Heart left ventricle (tissue), 16 donors: ENCODE measurements at places on chromosomes 1 and 21. TPM values are rescaled to one million over a fixed set of nuclear protein-coding genes. Genes with fewer than 3 reads are reported as not detected.
A peak's percentile ranks its signal among the peaks of the same experiment; 100 is the strongest.

DNA sequence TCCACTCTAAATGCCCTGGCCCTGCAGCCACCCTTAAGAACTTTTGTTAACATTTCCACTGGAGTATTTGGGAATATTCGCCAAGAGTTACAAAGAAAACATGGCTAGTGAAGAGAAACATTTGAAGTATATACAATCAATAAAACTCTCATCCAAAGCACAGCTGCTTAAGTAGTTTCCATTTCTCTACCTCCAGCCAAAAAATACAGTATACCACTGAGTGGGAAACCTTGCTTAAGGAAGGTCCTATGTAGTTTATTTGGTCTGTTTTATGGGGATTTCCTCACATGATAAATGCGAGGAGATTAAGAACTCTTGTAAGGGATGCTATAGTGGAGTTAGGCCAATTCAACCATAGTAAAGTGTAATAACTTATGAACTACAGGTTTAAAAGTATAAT lies 382.5 kb downstream of the NEGR1 start:
- H3K4me1 ChIP-seq = no peaks in the 10 kb centered on the region
- H3K4me3 ChIP-seq = no peak overlapping the region
- H3K27ac ChIP-seq = no peak overlapping the region
- H3K27me3 ChIP-seq = no peaks in the 10 kb centered on the region

GRCh38 chr1:7007902-7008301 lies 222.6 kb downstream of the CAMTA1 start:
- no peak overlapping the region for H3K27ac ChIP-seq
- no peaks in the 10 kb centered on the region for H3K4me1 ChIP-seq
- DNase-seq = no peak
- no peaks in the 10 kb centered on the region for H3K36me3 ChIP-seq

DNA sequence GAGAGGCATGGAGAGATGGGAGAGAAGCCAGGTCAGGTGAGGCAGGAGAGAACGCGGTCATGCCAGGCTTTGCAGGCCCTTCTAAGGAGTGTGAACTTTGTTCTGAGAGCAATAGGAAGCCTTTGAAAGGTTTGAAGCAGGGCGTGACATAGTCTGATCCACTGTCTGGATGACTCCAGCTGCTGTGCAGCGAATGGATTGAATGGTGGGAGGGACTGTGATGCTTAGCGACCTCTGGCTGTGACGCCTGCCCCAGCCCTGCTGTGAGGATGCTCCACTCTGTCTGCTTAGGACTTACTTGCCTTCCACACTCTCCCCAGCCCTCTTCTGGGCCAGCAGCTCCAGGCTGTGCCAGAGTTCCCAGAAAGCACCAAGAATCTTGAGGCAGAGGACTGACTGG lies 41.8 kb upstream of the POU3F1 start:
- no peak overlapping the region for H3K4me3 ChIP-seq
- no peaks in the 10 kb centered on the region for H3K27me3 ChIP-seq
- no peak for DNase-seq
- no peak overlapping the region for H3K27ac ChIP-seq
- H3K4me1 ChIP-seq = no peaks in the 10 kb centered on the region

- H3K27me3 ChIP-seq = no peaks in the 10 kb centered on the region
- no peak overlapping the region for H3K27ac ChIP-seq
- H3K4me1 ChIP-seq = peaks cover 4% of the 10 kb centered on the region
- no peaks in the 10 kb centered on the region for H3K36me3 ChIP-seq
- H3K4me3 ChIP-seq = no peak overlapping the region
These were observed 60.8 kb downstream of the ZNF684 start for GRCh38 chr1:40592107-40592803.

- H3K4me3 ChIP-seq = no peak overlapping the region
- H3K4me1 ChIP-seq = peaks cover 14% of the 10 kb centered on the region
- no peak for DNase-seq
- H3K27ac ChIP-seq = no peak overlapping the region
- no peaks in the 10 kb centered on the region for H3K27me3 ChIP-seq
These were observed 17.8 kb downstream of the F5 start for GRCh38 chr1:169568497-169568896.

GRCh38 chr21:21195417-21195943 lies 197.3 kb downstream of the NCAM2 start:
- H3K4me1 ChIP-seq = peaks cover 10% of the 10 kb centered on the region
- no peaks in the 10 kb centered on the region for H3K27me3 ChIP-seq
- H3K36me3 ChIP-seq = no peaks in the 10 kb centered on the region
- no peak for DNase-seq
- no peak overlapping the region for H3K27ac ChIP-seq

GRCh38 chr1:52927212-52928014 lies at the start of gene SCP2:
SCP2 (plus strand) TSS chr1:52927276; CDS start chr1:52927397, 121 bp downstream.
- H3K4me3 ChIP-seq = peak within 1 kb of the TSS; percentile 66
- H3K4me1 ChIP-seq = peaks cover 33% of the 10 kb centered on the region
- H3K36me3 ChIP-seq = no peaks in the 10 kb centered on the region

- no peak overlapping the region for H3K4me3 ChIP-seq
- no peak for DNase-seq
- no peaks in the 10 kb centered on the region for H3K4me1 ChIP-seq
- H3K36me3 ChIP-seq = no peaks in the 10 kb centered on the region
- no peak overlapping the region for H3K27ac ChIP-seq
These were observed 120.5 kb downstream of the RUNX1 start for GRCh38 chr21:34928637-34929036.

DNA sequence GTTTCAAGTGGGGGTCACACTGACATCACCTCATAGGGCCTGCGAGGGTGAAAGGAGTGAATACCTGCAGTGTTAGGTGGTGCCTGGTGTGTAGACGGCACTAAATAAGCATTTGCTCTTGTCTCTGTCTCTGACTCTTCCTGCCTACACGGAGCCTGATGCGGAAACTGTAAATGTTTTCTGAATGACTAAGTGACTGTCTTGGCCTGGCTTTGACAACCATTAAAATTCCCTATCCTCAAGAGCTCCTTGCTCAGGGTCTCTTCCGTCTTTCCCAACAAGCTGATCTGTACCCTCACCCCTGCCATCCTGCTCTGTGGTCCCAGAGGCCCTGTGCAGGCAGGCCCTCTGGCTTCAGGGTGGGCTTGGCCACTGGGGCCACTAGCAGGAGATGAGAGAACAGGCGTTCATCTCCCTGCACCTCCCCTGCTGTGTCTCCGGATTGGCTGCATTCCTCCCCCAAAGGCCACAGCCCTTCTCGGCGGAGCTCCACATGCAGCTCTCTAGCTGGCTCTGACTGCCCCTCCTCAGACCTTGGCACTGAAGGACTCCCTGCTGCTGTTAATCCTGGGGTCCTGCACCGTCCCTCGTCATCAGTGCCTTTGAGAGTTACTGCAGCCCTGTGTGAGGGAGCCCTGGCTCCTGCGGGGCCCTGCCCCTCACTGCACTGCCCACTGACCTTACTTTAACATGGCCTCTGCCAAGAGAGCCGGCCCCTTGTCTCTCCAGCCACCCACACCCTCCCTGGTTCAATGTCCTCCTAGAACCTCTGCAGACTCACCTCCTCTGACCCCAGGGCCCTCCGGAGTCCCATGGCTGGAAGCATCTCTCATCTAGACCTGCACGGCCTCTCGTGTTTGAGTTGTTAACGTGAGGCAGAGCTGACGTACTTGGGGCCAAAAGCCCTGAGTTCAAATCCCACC lies 211.1 kb downstream of the MATN1 start:
- no peaks in the 10 kb centered on the region for H3K36me3 ChIP-seq
- H3K27me3 ChIP-seq = no peaks in the 10 kb centered on the region
- H3K27ac ChIP-seq = no peak overlapping the region

DNA sequence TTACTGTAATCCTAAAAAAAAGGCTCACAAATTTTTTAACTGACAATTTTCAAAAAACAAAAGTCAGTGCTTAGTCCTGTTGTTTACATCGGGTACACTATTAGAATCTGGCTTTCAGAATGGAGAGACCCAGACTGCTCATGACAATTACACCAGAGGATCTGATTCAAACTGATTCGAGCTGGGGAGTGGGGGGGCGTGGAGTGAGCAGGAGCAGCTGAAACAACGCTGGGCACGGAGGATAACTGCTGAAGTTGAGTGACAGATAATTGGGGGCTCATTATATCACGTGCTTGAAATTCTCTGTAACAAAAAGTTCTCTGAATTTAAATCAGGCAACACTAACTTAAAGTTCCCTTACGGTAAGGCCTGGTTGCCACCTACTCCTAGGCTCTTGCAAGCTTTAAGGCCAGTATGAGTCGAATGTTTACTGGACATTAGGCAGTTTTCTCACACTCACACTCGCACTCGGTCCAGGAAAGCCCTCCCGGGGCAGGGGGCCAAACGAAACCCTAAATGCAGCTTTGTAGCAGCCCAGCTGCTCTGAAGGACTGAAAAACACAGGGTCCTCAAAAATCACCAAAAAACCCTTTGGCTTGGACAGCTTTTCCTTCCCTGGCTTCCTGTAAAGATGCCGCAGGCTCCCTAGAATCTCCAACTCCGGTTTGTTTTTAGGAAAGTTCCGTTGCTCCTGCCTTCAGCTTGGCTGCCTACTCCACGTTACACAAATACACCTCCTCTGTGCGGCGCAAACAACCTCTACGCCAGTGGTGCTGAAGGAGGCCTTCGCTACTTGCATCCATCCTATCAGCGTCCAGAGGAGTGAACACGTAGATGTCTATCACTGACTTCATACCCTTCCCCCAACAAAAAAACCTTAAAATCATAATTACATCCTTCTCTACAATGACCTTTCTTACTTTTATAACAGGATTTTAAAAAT lies 42.9 kb downstream of the CAPZB start:
- H3K36me3 ChIP-seq = no peaks in the 10 kb centered on the region
- no peaks in the 10 kb centered on the region for H3K27me3 ChIP-seq
- no peak for DNase-seq
- peak overlapping the region; percentile 9 for H3K27ac ChIP-seq
- H3K4me3 ChIP-seq = no peak overlapping the region
- peaks cover 63% of the 10 kb centered on the region for H3K4me1 ChIP-seq

DNA sequence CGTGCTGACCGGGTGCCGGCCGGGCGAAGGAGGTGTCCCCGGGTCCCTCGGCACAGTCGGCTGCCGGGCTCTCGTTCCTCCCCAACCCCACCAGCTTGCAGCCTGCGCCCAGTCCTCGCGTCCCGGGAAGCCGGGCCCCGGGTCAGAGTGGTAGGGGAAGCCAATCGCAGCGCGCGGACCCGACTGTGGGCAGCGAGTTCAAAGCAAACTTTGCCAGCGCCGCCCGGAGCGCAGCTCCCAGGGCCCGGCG lies 328 bp downstream of the MYCL start:
- no peaks in the 10 kb centered on the region for H3K36me3 ChIP-seq
- peaks cover 7% of the 10 kb centered on the region for H3K4me1 ChIP-seq
- no peaks in the 10 kb centered on the region for H3K27me3 ChIP-seq
- DNase-seq = peak; percentile 10
- H3K27ac ChIP-seq = peak overlapping the region; percentile 53
- peak overlapping the region; percentile 67 for H3K4me3 ChIP-seq

CD34 gene
- 63.8 TPM for total RNA-seq

IGSF3 gene
- 13.2 TPM for total RNA-seq
